ENCODE measurements at places on chromosomes 7 and 10.

- DNase-seq: no peak
Measured at GRCh38 chr10:69902835-69903535, 101.3 kb downstream of the COL13A1 start.

DNA sequence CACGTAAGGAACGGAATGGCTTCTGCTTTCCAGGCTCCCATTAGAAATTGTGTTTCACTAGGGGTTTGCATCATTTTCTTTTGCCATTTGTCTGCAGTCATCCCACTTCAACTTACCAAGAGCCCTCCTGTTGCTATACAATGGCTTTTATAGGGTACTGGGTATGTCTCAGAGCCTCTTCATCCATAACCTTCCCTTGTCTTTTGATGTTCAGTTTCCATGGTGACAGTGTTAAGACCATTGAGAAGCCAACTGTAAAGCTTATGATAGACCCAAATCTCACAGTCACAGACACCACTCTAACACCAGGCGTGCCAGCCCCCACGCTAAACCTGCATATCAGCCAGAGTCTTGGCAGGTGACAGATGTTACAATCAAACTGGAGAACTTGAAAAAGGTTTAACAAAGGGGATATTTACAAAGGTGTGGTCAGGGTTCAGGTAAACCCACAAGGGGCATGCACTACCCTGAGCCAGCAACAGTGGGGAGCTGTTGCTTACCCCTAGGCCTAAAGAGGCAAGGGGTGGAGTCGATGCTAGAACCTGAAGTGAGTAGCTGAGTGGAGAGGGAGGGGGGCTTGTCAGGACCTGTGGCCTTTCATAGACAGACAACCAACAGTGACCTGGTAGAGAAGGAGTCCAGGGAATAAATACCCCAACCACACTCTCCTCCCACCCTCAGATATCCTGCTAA lies 53.2 kb upstream of the ABLIM1 start:
- no peak for DNase-seq

GRCh38 chr7:98913026-98913425 lies 34.7 kb downstream of the TRRAP start:
- DNase-seq: no peak

- DNase-seq: no peak
Measured at GRCh38 chr7:142753366-142753765, 4.1 kb downstream of the PRSS1 start.

DNA sequence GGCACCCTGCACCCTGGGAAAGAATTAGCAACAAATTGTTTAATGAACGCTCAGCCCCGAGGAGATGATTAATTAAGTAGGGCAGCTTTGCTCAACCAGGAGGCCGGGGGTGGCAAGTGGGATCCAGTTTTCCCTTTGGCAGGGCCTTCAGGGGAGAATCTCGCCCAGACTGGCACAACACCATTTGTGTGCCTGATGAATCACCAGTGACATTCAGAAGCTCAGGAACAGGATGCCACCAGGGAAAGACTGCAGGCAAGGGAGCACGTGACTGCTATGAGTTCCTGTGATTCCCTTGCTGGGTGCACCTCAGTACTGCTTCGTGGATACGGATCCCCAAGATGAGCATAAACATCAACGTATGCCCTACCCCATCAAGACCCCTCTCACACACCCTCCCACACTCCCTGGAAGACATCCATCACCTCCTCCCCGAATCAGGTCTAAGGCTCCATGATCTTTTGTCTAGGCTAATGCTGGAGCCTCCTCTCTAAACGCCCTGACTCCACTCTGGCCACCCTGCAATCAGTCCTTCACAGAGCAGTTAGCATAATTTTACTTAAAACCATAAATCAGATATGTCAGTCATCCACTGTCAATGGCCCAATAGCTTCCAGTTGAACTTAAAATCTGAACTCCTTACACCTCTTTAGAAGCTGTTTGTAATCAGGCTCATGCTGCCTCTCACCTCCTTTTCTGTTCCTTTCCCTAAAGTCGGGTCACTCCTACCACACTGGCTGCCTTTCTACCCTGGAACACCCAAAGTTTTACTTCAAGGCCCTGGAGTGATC lies 109.2 kb upstream of the AGK start:
- DNase-seq: no peak
